ENCODE measurements at places on chromosomes 2 and 18.
A peak's percentile ranks its signal among the peaks of the same experiment; 100 is the strongest.

- no peak for DNase-seq
These were observed 138.9 kb downstream of the PTH2R start for GRCh38 chr2:208545403-208546042.

DNA sequence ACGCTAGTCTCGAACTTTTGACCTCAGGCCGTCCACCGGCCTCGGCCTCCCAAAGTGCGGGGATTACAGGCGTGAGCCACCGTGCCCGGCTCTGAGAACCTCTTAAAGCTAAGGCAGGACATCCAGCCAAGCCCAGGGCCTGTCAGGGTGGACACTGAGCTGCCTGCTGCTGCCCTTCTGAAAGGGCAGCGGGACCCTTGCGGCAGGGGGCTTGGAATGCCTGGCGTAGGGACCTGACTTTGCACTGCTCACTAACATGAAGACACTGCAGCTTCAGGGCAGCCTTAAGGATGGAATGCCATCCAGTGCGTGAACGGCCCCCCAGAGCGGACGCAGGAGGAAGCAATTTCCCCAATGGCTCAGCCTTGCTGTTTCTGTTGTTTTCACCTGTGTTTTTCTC is 9.0 kb downstream of the CYS1 start:
- no peak for DNase-seq

- DNase-seq = no peak
These were observed 37.6 kb downstream of the TMEM131 start for GRCh38 chr2:97958184-97958583.

- no peak for DNase-seq
These were observed 115.1 kb downstream of the NBAS start for GRCh38 chr2:15445891-15446562.

DNA sequence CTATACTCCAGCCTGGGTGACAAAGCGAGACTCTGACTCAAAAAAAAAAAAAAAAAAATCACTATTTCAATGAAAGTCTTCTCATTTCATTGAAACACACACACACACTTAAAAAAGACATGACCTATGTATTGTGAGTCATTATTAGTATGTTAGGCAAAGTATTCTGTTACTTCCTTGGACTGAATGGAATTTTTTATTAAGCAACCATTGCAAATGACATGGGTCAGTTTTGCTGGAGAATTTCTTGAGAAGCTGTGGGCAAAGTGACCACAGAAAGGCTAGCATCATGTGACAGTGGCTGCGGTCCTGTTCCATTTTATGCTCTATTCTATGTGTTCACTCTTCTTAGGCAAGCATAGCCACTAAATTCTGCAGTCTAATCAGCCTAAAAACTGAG is 695.7 kb downstream of the TDRD15 start:
- no peak for DNase-seq

- DNase-seq = no peak
These were observed 196.9 kb downstream of the THSD7B start for GRCh38 chr2:136962105-136962725.

DNA sequence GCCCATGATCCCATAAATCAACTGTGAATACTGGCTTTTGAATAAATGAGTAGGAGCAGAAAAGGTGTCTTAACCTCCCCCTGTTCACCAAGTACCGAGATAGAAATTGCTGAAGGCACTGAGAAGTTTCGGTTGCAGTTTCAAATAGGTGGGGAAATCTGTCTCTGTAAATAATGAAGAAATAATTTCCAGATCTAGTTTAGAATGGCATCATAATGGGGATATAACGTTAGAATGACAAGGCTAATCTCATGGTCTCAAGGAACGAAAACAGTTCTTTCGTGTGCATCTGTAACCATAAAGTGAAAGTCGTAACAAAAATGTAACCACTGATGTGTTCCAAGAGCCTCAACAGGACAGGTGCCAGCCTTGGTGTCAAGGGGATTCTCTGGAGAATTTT is 49.9 kb upstream of the TMEM18 start:
- DNase-seq = no peak

DNA sequence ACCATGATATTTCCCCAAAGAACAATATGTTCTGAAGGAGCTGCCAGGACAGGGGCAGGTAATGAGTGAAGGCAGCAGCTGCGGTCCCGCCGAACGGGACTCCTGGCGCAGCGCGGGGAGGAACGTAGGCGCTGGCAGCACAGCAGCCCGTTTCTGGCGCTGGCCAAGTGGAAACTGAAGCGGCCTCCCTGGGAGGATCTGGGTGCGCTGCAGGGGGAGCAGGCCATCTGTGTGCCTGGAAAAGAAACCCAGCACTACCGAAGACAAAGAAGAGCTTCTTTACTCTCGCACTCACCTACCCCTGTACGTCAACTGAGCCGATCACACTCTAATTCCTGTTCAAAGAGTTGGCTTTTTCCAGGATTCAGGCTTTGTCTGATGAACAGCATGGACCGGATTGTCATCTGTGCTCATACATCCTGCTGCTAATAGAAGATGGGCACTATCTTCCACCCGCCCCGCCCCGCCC is 11.8 kb downstream of the G6PC2 start:
- no peak for DNase-seq

GRCh38 chr18:55833543-55833942 is 245.6 kb upstream of the TCF4 start:
- DNase-seq = no peak

- DNase-seq = no peak
These were observed 11.6 kb upstream of the ALLC start for GRCh38 chr2:3646446-3646845.

DNA sequence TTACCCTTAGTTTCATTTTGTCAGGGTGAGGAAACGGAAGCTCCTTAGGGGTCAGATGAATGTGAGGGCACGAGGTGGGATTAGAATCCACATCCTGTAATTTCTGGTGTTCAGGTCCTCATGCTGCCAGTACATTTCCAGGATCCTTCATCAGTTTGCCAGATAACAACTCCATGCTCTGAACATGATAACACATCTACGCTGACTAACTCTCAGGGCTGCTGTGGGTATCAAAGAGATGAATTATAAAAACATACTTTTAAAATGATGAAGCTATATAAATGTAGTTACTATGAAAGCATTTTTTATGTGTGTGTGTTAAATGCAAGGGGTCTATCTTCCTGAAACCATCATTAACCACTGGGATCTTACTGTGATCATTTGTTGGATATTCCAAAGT is 325.9 kb downstream of the SLC8A1 start:
- DNase-seq = no peak

GRCh38 chr2:19949071-19949470 is 40.8 kb downstream of the WDR35 start:
- no peak for DNase-seq

- DNase-seq = peak; percentile 75
These were observed 96.2 kb upstream of the ZNF532 start for GRCh38 chr18:58768293-58768974.

DNA sequence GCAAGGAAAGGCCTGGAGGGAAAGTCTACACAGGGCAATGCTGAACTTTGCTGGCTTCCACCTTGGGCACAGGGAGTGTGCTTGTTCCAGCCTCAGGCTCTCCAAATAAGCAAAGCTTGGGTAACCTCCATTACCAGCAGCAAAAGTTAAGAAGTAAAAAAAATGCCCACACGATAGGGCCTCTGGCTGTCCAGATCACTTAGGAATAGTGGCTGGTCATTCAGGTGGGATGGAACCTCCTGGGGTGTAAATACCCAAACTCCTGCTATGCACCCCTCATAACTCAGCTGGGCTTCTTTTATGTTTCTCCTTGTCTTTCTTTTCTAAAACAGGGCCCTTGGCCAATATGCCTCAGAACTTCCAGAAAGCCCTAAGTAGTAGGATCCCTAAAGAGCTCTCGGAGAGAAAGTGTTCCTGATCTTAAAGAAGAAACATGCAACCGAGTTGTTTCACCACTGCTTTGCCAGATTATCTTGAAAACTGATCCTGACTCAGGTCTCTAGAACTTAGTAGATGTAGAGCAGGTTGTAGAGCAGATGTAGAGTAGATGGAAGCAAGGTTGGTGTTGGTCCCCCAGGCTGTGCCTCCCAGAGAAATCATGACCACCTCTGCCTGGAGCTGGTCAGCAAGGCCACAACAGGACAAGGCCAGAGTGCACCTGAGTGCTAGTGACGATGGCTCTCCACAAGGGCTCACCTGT is 2.0 kb upstream of the OSR1 start:
- no peak for DNase-seq

DNA sequence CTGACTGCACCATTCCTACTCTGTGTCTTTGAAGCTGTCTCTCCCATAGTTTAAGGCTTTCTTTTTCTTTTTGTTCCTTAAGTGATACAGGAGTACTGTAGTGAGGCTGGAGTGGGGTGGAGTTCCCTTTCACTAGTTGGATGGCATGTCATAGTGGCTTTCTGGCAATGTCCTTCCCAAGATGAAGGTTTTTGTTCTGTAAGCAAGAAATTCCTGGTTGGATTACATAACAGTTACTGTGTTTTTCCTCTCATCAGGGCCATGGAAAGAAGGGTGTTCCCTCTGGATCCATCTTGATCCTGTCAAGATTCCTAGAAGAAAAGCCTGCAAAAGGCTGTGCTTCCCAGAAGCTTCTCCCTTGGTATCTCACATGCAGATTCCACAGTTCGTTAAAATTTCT is 84.2 kb downstream of the ACKR3 start:
- no peak for DNase-seq

DNA sequence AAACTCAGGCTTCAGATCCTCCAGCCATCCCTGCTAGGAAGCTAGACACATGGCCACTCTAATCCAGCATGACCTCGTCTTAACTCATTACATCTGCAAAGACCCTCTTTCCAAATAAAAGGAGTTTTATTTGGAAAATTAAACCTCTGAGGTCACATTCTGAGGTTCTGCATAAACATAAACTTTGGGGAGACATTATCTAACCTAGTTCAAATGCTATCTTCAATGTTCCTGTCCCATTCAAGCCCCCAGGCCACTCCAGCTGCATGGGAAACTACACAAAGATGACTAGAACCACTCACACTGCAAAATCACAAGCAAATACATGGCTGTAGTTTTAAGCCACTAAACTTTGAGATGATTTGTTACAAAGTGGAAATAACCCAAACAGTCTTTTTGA is 99.0 kb upstream of the RNF152 start:
- no peak for DNase-seq

DNA sequence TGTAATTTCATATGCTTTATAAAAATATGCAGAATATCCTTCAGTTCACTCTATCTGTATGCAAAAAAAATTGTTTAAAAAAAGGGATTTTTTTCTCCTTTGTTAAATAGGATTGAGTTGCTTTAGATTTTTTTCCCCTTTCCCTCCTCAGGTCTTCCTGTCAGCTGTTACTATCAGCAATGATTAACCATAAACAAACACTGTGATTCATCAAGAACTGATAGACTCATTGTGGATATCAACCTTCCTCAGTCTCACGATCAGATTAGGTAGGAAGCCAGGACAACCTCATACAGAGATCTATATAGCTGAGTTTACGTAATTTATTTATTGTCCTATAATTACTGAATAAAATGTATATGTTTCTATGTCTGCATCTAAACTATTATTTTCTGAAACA is 2136.2 kb upstream of the CELF4 start:
- no peak for DNase-seq

DNA sequence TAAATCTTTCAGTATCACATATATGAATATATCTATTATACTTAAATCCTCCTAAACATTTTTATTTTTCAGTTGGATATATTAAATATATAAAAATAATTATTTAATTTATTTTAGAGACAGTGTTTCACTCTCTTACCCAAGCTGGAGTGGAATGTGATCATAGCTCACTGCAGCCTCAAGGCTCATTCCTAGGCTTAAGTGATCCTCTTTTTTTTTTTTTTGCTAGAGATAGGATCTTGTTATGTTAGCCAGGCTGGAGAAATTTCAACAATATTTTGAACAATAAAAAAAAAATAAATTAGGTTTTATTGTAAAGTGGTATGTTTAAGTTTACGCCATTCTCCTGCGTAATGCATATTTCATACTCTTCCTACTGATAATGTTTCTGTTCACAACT is 4.2 kb downstream of the SPAST start:
- DNase-seq = no peak

DNA sequence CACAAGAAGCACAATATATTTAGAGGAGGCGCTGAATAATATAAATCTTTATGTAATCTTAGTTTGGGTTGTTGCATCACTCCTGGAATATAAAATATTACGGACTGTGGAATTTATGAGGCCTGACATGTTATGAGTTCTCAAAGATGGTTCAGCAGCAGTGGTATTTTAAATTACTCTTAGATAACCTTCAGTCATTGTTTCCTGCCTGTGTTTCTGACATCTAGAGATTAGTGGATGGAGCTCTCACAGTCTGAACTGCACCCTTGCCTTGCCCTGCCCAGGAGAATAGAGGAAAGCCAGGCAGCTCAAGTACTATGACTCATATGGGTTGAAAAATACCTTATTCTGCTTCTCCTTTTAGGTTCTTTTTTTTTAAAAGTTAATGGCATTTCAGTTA is 70.0 kb downstream of the ACSL3 start:
- no peak for DNase-seq

DNA sequence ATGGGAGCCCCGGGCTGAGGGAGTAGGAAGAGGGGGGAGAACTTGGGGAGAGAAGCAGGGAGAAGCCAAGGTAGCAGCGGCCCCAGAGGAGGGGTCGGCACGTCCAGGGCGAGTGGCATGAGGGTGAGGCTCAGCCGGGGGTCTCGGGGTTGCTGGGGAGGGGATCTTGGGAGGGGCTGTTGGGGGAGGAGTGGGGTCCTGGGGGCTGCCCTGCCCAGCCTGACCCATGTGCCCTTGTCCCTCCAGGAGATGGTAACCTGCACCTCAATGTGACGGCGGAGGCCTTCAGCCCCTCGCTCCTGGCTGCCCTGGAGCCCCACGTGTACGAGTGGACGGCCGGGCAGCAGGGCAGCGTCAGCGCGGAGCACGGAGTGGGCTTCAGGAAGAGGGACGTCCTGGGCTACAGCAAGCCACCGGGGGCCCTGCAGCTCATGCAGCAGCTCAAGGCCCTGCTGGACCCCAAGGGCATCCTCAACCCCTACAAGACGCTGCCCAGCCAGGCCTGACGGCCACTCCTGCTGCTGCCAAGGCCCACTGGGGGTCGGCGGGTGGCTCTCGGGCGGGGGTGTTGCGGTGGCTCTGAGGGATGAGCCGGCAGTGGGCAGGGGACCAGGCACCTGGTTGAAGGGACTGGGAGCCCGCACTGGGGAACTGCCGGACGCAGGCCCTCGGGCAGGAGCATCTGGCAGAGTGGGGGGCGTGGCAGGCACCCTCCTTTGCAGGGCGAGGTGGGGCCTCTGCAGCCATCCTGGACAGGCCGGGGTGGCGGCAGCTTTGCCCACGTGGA is 9.0 kb upstream of the GAL3ST2 start:
- no peak for DNase-seq

- no peak for DNase-seq
These were observed 85.6 kb downstream of the MOGAT1 start for GRCh38 chr2:222756951-222757650.

GRCh38 chr2:128421286-128421685 is 102.6 kb upstream of the HS6ST1 start:
- no peak for DNase-seq

- peak; percentile 23 for DNase-seq
These were observed 7.5 kb upstream of the YPEL5 start for GRCh38 chr2:30139131-30139870.
